NCI-H2081 (cell line): ENCODE measurements at places on chromosomes 7 and 10.

- no peak for DNase-seq
Observed at GRCh38 chr7:124662372-124662771, 103.2 kb downstream of the GPR37 start.

DNA sequence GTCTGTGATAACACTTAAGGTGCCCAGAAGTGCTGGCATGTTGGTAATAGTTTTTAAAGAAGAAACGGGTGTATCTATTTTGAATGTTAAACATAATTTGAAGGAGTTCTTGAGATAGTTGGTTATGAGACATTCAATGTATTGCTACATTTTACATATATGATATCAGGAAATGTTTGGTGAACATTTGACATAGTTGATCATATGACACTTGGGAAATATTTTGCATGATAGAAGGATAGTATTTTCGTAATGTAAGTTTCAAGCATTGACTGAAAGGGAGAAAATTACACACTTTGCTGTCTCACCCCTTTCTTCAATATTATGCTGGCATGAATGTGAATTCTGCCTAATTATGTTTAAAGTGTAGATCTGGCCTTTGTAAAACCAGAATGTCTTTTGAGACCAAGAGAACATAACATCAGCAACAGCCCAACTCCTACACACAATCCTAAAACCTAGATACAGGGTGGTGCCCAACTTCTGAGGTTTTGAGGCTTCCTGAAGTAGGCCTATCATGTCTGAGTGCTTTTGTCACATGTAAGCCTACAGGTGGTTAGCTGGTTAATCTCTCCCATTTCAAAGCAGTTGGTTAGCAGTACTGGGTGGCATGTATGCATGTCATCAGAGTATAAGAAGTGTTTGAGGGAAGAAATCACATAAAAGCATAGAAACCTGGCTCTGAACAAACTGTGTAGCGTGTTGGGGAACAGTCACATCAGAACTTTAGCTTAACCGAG is 2.1 kb downstream of the ADD3 start:
- DNase-seq: no peak

DNA sequence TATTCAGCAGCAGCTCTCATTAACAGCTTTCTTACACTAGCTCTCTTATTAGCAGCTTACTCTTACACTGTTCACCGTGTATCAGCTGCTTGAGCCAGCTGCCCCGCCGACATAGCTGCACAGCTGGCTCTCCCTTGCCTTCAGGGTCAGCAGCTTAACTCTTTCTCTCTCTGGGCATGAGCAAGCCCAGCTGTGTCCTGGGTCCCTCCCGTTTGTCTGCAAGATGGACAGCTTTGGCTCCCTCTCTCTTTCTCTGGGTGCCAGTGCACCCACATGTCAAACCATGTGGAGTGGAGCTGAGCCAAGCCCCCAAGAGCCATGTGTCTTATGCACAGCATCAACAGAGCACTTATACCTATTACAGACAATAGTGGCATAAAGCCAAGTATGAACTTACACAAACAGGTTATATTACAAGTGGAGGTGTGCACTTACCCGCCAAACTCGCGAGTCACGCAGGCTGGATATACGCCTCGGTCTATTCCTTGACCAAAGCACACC is 35.7 kb upstream of the MTPAP start:
- DNase-seq: peak; percentile 5

DNA sequence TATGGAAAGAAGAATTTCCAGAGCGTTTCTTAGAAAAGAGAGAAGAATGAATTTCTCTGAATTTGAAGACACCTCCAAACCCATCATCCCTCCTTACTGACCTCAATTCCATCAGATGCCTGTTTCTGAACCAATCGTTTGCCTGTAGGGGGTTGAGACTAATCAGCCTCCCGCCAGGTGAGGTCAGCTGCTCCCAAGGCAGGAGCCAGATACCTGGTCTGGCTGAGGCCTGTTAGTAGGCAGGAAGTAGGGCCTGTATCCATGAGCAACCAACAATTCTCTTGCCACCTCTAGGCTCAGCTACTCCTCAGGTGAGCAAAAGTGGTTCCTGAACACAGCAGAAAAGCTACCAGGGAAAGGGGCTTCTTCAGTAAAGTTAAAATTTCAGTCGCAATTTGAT is 50.3 kb downstream of the HTR5A start:
- DNase-seq: no peak

DNA sequence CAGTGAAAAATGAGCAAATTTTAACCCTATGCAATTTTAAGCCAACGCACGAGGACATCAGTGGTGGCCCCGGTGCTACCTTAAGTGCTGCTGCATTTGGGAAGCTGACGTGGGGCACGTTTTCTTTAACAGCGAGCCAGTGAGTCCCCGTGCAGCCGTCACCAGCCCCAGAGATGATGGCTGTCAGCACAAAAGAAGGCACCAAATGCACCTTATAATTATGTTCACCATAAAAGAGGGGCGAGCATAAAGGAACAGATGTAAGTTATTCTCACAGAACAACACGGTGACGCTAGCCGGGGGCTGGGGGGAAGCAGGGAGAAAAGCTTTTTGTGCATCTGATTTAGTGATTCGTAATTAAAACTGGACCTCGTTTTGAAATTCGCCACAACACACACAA is 260.1 kb downstream of the DNAJB6 start:
- peak; percentile 85 for DNase-seq

DNA sequence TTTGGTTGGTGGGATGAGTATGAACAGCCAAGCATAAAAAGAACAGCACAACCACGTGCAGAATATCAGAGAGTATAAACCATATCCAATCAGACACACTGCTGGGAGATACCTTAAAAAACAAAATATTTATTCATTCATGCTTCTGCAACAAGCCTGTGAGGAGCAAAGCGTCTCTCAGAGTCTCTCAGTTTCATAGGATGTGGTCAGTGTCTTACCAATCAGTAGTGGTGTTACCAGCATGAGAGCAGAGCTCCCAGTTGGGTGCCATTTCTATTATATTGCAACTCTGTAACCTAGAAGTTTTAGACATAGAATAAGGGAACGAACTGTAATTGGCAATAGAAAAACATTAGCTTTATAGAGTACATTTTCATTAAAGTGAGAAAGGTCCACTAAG is 445.9 kb upstream of the LRRN3 start:
- DNase-seq: no peak

DNA sequence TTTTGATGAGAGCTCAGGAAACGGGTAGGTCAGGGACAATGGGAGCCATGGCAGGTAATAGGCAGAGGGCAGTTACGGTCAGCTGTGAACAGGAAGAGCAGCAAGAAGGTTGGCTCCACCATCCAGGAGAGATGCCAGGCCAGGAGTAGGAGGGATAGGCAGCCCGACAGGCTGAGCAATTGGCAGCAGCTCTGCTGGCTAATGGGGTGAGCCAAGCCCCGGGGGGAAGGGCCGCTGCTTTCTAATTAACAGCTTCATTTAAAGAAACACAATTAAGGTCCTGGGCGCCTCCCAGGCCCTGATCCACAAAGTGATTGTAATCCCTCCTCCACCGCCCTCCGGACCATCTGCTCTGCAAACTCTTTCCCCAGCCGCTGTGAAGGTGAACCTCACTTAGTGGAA is 23.7 kb downstream of the SH2B2 start:
- no peak for DNase-seq

GRCh38 chr10:133226251-133226808 is 3.7 kb upstream of the UTF1 start:
- no peak for DNase-seq

- no peak for DNase-seq
Observed at GRCh38 chr10:58697691-58698090, 185.0 kb downstream of the BICC1 start.

DNA sequence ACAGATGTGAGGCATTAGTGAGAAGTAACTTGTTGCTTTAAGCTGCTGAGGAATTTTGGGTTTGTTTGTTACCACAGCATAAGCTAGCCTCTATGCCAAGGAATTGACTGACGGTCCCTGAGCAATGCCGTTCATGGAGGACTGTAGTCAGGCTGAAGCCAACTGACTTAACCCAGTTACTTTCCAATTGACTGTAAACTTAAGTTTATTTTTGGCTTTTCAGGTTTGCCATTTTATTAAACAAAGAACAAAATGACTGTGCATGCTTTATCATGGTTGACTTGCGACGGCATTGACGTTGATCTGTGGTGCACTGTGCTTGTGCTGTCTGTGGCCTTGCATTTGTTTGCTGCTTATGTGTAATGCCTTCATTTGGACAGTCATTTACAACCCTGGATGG is 53.5 kb downstream of the DNAJB9 start:
- DNase-seq: no peak

DNA sequence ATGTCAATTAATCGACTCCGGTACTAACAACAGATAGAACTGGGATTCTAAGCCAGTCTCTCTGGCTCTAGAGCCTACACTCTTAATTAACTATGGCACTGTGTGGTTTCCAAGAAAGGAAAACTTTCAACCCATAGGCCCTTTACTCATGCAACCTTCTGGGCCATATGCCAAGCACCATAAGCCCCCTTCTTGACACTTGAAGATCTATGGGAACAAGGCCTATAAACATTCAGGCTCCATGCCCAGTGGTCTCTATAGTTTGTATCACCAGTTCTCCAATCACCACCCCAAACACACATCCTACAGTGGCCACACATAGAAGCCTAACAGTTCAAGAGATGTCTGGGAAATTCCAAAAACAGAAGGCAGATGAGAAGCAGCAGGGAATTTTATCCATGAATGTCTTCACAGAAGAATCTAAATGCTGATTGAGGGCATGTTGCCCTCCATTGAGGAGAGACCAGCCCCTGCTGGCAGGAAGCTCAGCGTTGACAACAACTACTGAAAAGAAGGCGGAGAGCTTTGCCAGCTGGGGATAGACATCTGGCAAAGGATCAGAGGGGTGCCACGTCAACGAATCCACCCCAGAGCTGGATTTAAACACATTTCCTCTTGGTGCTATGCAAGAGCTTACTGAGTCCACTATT is 64.4 kb downstream of the GRM3 start:
- DNase-seq: peak; percentile 94

DNA sequence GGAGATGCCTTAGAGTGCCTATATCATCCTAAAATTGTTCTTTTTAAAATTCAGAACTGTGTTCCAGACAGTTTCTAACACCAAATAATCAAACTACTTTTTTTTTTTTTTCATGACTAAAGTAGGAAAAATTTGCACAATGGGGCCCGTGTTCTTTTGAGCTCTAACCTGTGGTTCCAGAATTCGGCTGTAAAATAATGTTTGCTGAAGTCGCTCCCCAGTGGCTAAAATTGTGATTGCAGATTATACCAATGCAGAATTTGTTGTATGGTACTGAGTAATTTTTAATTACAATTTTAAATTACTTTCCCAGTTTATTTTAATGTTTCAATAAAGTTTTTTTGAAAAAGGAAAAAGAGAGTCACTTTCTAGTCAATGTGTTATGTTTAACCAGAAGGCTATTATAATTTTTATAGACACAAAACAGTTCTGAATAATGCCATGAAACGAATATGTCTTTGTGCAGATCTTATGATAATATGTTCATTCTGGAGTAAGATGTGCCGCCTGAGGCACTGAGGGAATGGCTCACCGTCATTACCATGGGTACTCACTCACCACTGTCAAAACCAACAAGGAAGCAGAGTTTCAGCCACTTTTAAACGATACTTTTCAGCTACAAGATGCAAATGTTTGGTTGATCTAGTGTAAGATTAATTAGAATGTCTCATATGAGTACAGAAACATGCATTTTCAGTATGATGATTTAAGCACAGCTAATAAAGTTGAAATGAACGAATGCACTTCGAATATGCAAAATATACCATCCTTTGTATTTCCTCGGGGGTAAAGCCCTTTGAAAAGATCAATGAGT is 173.6 kb downstream of the PRKCQ start:
- no peak for DNase-seq

DNA sequence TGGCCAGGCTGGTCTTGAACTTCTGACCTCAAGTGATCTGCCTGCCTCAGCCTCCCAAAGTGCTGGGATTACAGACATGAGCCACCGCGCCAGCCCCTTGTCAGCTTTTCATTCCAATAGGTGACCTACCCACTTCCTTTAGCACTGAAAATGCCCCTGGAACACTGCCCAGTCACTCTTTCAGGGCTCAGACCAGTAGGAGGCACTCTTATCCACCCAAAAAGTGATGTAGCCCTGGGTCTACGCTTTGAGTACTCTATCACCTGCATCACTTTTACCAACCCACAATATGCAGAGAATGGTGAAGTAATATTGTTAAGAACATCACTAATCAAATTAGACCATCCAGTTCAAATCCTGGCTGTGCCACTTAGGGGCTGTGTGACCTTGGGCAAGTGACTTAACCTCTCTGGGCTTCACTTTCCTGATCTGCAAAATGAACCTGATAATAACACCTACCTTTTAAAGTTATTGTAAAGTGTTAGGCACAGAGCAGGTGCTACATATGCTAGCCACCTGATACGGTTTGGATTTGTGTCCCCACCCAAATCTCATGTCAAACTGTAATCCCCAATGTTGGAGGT is 5.2 kb downstream of the CALN1 start:
- no peak for DNase-seq

DNA sequence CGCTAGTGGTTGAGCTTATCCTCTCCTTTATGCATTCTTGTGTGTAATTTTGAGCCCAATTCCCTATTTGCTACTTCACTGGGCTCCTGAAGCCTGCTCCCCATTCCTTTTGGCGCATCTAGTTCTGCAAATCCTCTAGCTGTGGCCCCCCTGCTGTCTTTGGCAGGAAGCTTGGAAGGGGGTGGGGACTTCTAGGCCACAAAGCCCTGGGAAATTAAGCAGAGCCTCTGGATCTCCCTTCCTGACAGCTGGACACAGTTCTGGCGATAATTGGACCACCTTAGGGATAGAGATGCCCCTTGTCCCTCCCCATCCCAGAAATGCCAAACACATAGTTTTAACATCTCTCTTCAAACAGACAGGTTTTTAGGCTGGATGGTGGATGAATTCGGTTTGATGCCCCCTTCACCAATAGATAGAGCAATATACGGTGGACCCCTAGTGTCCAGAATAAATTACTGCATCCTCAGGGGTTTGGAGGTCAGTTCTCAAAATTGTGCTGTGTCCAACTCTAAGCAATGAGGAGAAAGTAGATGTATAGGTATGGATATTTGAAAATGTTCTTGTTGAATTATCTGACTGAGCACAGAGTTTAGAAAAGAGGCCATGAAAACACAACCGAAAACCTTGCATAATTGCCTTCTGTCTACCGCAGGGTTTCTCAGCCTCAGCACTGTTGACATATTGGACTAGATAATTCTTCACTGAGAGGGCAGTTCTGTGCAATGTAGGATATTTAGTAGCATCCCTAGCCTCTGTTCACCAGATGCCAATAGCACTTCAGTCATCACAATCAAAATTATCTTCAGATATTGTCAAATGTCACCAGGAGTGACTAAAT is 75.5 kb downstream of the PAPSS2 start:
- peak; percentile 27 for DNase-seq
